ENCODE measurements at places on chromosomes 7 and 10.
A peak's percentile ranks its signal among the peaks of the same experiment; 100 is the strongest.

DNA sequence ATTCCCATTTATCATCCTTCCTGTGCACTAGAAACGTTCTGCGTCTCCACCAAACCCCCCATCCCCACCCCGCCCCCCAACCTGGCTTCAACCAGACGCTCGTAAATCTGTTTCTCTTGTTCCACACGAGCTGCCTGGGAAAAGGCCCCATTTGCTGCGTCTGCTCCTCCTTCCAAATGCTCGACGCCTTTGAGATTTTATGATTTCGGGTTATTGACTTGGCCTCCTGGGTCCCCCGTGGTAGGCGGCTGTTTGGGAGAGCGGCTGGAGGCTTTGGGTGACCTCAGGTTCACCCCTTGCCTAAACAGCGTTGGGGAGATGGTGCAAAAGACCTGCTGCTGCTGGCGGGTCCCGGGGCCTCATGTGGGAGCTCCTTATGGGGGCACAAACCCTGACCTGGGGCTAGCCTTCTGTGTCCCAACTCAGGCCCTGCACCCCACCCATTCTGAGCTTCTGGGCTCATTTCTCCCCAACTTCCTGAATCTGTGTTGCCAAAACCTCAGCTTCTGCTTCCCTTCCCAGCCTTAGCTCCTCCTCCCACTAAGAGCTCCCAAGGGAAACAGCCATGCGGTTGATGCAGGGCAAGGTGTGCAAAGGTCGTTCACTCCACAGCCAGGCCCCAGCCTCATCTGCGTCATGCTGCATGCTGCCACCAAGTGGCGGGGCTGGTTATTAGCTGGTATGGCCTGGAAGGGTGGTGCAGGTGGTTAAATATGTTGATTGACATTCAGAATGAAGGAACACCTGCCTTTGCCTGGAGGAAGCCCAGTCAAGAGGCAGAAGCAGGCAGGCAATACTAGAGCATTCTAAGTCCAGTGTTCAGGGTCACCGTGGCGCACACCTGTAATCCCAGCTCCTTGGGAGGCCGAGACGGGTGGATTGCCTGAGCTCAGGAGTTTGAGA is 49.1 kb upstream of the ELN start:
- peak; percentile 12 for DNase-seq

GRCh38 chr10:48556065-48556464 is 48.8 kb downstream of the ARHGAP22 start:
- no peak for DNase-seq

DNA sequence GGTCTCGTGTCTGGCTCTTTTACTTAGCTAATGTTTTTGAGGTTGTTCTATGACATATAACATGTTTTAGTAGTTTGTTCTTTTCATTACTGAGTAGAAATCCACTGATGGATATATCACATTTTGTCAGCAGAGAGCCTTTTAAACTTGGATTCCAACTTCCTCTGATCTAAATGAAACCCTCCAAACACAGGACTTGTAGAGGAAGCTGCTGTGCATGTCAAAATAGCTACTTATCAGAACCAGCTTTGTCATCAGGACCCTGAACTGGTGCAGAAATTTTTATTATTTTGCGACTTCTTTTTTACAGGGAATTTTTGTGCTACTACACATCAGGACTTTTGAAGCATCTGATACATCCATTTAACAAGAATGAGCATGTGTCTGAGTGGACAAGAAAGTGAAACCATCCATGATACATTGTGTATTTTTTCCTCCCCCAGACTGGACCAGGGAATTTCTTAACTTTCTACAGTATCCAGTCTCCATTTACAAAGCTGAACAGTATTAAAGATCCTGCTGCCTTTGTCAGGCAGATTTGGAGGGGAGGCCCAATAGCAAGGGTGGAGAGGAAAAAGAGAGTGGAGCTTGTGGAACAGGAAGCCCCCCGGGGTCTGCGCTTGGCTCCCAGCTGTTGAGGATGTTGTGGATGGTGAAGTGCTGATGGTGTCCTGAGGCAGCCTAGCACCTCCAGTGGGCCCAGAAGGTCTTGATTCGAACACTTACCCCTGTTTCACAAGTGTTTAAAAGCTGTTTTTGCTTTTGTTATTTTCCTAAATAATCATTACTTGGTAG is 29.3 kb upstream of the MTPAP start:
- DNase-seq, result peak; percentile 10

DNA sequence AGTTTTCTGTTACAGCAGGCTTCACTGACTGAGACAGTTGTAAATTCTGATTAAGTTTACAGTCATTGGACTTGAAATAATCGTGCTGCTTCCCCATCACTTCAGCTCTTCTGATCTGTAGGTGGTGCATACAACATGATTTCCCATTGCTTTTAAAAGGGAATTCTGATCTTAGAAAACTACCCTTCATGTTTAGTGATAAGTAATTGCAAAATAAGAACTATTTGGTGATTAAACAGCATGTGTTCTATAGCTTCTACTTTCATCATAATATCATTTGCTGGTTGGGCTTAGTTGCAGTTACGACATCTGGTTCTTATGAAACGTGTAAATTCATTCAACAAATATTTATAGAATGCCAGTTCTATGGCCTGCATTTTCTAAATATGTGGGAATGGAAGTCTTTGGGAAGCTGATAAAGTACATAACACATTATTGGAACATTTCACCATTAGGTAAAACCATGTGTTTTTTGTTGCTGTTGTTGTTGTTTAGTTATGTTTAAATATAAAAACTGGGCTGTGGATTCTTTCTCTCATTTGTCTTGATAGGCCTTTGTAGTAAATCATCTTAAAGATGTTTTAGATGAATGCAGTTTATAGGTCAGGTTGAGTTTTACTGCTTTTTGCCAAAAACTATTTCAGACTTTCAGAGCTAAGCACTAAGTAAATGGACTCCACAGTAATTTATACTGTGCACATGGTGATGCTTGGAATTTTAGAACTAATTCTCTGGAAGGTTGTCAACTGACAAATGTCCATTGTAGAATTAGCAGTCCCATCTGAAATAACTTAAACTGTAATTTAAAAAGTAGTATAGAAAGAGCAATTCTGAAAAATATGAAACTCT is 13.1 kb downstream of the GNAI1 start:
- DNase-seq, result peak; percentile 93

DNA sequence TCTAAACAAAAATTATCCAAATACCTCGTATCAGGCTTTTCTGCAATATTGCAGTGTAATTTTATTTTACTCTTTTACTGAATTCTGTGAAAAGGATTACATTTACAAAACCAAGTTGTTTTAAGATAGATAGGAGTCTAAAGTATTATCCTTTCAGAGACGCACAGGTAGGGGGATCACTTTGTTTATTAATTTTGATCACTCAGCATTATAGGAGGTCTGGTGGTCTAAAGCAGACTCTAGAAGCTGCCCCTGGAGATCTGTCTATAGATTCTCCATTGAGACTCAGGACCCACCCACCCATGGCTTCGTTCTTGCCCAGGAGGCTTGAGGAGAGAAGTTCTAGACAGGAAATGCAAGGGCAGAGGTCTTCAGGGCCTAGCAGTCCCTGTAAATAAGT is 223.4 kb upstream of the YAE1 start:
- DNase-seq, result no peak

GRCh38 chr7:68038621-68039314 is 1042.1 kb downstream of the TYW1 start:
- peak; percentile 21 for DNase-seq
